Thoracic aorta (tissue), 2 donors: ENCODE measurements at places on chromosomes 7 and 10.

DNA sequence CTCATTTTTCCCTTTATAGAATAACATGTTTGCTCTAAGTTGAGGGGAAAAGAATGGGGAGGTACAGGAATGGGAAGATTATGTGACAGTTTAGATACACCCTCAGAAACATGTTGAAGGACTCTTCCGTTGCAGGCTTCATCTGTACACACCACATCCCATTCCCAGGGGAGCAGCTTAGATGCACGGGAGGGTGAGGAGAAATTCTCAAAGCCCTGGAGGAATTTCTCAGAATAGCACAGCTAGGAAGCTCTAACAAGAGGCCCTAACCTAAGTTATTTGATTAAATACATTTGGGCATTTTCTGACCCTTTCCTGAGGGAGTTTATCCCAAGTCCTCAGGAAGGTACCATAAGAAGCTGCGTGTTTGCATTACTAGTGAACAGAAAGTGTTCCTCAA, 660.2 kb upstream of the IGFBP3 start:
- no peak for DNase-seq

GRCh38 chr7:157211690-157212089, 73.0 kb downstream of the UBE3C start:
- no peak for DNase-seq

DNA sequence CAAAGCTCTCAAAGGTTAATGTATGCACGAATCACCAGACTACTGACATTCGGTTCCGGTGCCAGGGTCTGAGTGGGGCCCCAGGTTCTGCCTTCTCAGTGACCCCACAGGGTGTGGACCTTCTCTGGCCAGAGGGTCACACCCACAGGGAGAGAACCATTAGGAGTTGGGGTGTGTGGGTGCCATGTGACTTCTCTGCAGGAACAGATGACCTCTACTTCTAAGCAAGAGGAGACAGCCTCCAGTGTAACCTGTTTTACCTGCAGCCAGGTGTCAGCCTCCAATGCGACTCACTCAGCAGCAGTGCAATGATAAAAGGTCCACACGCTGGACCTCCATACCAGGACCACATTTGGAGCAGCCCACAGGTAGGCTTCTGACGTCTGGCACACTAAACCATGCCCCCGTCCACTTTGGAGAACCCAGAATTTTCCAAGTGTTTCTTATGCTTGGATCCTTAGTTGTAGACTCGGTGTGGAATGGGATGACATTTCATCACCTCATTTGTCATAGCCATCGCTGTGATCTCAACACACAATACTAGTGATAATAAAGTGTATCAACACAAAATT, 16.2 kb upstream of the INSIG1 start:
- DNase-seq = no peak

- DNase-seq = no peak
Observed at GRCh38 chr7:29488977-29489376, 74.7 kb upstream of the PRR15 start.

DNA sequence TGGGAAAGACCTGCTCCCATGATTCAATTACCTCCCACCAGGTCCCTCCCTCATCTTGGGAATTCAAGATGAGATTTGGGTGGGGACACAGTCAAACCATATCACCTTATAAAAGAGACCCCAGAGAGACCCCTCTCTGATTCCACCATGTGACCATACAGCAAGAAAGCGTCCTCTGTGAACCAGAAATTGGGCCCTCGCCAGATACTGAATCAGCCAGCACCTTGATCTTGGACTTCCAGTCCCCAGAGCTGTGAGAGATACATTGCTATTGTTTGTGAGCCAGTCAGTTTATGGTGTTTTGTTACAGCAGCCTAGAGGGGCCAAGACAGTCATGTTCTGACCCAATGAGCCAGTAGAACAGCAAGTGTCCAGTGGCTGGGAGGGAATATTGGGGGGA, 232.6 kb downstream of the PAXIP1 start:
- DNase-seq = no peak

DNA sequence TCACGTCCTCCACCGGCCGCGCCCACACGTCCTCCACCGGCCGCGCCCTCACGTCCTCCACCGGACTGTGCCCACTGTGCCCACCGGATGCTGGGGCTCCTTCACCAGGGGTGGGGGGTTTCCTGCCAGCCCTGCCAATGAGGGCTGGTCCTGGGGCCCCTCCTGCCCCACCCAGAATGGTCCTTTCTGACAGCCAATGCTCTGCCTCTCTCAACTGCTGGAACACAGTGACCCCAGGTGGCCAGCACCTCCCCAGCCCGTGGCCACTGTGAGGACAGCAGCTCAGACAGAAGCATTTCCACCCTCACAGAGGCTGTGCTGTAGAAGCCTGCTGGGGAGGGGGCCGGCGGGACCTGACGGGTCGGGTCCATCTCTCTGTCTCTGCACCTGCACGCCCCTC, 90.1 kb upstream of the DNAAF5 start:
- no peak for DNase-seq

DNA sequence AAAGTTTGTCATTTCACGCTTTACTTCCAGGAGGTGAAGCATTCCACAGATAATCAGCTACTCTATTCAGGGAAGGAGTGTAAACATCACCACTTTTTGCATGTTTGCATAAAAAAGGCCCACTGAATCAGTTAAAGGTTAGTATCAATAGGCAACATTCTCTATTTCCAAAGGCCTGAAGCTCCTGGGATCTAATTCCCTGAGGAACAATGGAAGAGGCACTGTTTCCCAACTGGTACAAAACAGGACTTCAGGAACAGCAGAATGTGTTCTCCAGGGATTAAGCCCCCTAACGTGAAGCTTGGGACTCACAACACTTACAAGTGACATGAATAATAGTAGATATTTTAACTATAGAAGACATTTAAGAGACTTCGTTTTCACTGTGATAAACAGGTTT, 6.1 kb downstream of the LRRN3 start:
- DNase-seq = no peak

DNA sequence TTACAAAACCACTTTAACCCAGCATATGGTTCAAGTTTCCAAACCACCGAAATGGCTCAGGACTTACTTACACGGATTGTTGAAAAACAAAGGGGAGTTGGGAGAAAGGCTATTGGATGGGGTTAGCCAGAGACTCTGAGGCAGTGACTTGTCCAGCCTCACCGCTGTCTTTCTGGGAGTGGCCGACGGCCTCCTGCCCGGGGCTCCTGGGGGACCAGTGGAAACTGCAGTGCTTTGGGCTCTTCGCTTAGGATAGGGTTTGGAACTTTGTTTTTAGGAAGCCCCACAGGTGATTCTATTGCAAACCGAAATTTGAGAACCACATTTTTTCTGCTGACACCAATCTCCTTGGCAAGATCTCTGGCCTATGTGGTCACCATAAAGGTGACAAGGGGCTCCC, 38.1 kb upstream of the R3HCC1L start:
- DNase-seq = no peak

- no peak for DNase-seq
Observed at GRCh38 chr10:77463499-77463898, 174.1 kb downstream of the KCNMA1 start.

- DNase-seq = no peak
Observed at GRCh38 chr7:64504581-64505120, 58.2 kb downstream of the ZNF680 start.

GRCh38 chr10:117472872-117473271, 69.7 kb upstream of the EMX2 start:
- DNase-seq = no peak

DNA sequence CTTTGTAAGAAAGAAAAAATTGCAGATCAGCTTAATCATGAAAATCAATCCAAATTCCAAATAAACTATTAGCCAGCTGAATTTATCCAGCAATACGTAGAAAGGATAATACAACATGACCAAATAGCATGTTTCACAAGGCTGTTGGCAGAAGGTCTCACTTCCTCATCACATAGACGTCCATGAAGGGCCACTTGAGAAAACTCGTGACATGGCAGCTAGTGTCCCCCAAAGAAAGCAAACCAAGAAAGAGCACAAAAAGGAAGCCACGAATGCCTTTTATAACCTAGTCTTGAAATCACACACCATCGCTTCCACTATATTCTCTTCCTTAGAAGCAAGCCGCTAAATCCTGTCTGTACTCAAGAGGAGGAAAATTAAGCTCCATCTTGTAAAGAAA, 105.6 kb upstream of the NRBF2 start:
- DNase-seq = no peak

GRCh38 chr10:62244785-62245467, 23.7 kb downstream of the RTKN2 start:
- DNase-seq = no peak

DNA sequence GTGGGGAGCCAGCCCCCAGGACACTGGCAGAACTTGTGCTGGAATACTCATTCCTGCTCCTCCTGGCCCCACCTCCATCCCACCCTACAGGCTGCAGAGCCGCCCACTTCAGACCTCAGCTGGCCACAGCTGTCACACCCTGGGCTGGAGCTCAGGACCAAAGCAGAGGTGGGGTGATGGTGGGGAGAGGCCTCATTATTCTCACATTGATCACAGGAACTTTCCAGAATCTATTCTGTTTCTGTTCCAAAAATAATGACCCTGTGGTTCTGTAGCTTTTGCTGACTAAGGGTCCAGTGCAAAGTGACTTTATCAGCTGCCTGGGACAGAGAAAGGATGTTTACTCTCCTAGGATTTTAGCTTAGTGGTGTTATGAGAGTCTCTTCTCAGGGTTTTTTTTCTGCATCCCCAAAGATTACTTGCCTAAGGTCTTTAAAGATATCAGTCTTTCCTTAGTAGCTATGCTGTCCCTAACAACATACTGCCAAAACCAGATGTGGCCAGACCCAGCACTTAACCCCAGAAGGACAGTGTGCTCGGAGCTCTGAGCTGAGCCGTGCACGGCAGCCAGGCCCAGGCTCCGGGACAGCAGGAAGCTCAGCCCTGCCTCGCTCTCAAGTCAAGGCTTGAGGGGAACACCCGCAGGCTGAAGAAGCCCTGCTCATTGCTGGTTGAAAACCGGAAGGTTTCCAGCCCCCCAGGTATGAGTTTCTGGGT, 223.3 kb downstream of the MLLT10 start:
- no peak for DNase-seq

DNA sequence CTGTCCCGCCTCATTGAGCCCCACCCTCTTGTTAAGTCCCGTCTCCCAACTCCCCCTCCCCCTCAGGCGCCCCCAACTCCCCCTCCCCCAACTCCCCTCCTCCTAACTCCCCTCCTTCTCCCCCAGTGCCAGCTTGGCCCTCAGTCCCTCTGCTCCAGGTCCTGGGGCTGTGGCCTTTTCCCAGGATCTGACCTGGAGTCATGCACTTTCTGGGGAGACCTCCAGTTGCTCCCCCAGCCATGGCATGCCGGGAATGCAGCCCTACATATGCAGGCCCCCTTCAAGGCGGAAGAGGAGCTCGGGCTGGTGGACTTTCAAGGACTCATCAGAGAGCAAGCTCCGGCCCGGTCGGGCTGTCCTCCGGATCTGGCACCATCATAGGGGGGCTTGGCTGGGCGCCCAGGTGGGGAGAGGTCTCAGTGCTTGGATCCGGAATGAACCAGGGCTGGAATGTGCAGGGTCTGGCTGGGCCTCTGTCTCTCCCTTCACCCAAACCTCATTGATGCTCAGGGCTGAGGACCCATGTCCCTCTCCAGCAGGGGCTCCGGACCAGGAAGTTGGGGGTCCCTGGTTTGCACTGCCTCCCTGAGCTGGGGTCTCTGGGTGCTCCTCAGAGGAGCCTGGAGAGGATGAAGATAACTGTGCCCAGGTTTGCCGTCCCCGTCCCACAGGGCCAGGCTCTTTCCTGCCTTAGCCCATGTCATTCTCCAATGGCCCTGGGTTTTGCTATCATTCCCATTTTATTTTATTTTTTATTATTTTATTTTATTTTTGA, 41.1 kb downstream of the TMEM270 start:
- DNase-seq = no peak

- no peak for DNase-seq
Observed at GRCh38 chr10:5933909-5934546, 43.3 kb downstream of the IL15RA start.

GRCh38 chr10:33862536-33863105, 528.2 kb upstream of the NRP1 start:
- no peak for DNase-seq

GRCh38 chr10:26486990-26487850, 49.1 kb downstream of the APBB1IP start:
- no peak for DNase-seq

DNA sequence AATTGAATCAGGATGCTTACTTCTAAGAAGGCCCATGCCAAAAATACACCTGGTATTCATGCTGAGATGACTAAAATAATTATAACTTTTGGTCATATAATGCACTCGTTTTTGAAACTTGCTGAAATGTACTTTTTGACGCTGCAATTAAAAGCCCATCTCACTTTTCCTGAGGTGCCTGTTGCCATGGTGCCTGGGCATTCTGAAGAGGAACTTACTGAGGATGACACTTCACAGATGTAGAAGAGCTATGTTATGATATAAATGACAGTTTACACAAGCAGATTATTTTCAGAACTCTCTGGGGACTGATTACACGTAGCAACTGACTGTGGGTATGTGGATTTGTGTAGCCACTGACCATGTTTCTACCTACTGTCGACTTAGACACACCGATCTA, 182.4 kb downstream of the TPK1 start:
- no peak for DNase-seq

DNA sequence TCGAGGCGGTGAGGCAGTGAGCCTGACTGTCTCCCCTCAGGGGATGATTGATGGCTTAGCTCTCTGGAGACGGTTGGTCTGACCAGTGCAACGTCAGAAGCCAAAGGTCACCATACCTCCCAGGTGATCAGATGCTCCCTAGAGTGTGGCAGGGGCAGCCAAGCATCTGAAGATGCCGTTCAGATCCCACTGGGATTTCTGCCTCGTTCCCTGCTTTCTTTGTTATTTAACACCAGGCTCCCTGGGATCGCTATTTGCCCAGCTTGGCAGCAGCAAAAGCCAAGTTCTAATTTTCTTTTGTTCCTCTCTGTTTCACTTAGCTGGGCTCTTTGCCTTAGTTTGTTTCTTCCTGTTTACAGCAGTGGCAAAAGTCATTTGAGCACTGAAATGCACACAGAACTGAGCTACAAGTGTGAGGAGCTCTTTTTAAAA, 53.5 kb upstream of the SVIL start:
- DNase-seq = no peak

DNA sequence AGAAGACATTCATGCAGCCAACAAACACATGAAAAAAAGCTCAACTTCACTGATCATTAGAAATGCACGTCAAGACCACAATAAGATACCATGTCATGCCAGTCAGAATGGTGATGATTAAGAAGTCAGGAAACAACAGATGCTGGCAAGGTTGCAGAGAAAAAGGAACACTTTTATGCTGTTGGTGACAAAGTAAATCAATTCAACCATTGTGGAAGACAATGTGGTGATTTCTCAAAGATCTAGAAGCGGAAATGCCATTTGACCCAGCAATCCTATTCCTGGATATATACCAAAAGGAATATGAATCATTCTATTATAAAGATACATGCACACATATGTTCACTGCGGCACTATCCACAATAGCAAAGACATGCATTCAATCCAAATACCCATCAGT, 77.6 kb downstream of the C10orf90 start:
- DNase-seq = no peak
